Germinal center (tissue), 1 donor: ENCODE measurements at places on chromosomes 7 and 10.

DNA sequence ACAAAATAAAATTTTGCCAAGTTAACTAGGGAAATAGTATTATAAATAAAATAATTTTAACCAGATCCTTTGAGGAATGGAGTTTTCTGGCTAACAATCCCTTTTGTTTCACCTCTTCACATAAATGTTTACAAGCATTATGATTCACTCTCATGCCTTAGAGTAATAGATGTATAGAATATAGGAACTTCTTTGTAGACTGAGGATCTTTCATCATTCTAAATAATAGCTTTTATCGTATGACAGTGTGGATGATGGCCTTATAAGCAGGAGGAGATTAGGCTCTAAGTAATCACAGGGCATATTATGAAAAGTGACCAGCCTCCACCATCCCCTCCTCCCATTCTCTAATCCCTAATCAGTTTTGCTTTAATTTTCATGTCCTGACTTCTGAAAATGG is 13.5 kb downstream of the ING3 start:
- no peak for DNase-seq

GRCh38 chr7:55485501-55486191 is 86.7 kb downstream of the VOPP1 start:
- DNase-seq, result no peak

DNA sequence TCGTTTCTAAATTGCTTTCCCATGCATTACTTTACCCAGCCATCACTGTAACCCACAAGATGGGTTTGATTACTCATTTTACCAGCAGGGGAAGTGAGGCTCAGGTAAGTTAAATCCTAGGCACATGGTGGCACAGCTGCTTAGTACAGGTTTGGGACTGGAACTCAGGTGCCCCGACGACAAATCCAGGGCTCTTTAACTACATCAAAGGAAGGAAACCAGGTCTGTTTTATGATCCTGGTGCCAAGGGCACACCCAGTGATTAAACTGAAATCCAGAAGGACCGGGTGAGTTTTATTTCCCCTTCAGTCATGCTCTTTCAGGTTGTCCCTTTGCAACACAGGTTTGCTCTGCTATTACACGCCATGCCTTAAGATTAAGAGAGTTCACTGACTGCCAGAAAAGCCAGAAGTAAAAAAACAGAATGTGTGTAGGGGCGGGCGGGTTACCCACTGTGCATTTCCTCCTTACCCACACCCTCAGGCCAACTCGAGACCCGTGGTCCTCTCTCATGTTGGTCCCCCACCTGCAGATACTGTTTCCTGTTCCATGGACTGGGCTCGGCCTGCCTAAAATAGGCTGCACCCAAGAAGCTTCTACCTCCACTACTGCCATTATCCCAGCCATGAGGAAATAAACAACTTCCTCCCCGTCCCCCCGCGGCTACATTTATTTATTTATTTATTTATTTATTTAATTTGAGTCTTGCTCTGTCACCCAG is 55.1 kb upstream of the KDM7A start:
- peak; percentile 24 for DNase-seq

DNA sequence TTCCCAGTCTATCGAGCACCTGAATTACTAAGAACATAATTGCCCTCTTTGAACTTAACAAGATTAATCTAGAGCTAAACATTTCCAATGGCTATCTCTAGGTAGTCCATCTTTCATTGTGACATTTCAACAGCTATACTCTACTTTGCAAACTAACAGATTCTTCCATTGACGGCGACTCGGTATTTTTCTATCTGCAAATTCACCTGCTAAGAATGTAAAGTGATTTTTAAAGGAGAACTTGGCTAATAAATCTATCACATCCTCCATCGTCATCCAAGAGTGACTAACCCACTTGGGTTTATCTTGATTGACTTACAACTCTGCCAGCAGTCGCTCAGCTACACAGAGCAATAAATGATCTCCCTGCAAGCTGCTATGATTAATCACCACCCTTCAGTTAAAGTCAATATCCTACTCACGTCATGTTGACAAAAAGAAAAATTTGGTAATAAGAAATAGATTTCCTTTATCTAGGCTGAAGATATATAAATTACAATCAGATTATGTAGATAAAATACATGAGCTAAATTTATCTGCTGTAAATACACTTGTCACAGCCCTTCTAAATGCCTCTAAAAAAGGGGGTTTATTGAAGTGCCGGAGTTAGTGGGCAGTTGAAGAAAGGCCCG is 99.5 kb downstream of the SFMBT2 start:
- no peak for DNase-seq

- DNase-seq, result no peak
These were observed 103.9 kb downstream of the CRPPA start for GRCh38 chr7:16317406-16317805.

GRCh38 chr7:92131764-92132330 is 2.4 kb downstream of the CYP51A1 start:
- DNase-seq, result no peak

GRCh38 chr10:18068401-18068800 is 71.8 kb upstream of the CACNB2 start:
- DNase-seq, result no peak

- DNase-seq, result no peak
These were observed 75.1 kb downstream of the DNAH11 start for GRCh38 chr7:21617916-21618390.

DNA sequence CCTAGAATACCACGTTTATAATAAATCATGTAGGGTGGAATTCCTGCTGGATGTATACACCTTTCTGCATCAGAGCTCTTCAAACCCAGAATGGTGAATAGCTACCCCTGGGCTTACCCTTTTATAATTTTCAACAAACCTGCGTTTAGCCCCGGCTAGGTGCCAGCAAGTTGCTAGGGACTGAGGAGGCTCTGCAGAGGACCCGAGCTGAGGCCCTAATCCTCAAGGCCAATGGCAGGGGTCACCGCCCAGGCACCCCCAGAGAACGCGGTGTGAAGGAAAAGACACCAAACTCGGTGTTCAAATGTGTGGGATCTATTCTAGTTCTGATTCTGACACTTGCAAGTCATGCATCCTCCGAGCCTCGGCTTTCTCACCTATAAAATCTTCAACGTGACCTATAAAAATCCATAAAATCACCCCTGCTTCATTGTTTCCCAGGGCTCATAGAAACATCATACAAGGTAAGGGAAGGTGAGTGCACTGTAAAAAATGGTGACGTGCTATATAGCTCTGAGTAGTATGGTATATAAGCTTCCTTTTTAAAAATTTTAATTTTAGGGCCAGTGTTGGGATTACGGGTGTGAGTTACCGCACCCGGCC is 2.5 kb upstream of the ANXA11 start:
- DNase-seq, result no peak

GRCh38 chr10:49349390-49349789 is 46.5 kb downstream of the DRGX start:
- DNase-seq, result no peak

- no peak for DNase-seq
These were observed 148.1 kb upstream of the GDF10 start for GRCh38 chr10:47151920-47152319.

- peak; percentile 90 for DNase-seq
These were observed at the start of gene FAM200A for GRCh38 chr7:99551767-99552463. Gene FAM200A (minus strand): TSS chr7:99552114. CDS start chr7:99548407, 3,707 bp downstream.

GRCh38 chr10:99760321-99760720 is 22.1 kb upstream of the ABCC2 start:
- DNase-seq, result no peak

DNA sequence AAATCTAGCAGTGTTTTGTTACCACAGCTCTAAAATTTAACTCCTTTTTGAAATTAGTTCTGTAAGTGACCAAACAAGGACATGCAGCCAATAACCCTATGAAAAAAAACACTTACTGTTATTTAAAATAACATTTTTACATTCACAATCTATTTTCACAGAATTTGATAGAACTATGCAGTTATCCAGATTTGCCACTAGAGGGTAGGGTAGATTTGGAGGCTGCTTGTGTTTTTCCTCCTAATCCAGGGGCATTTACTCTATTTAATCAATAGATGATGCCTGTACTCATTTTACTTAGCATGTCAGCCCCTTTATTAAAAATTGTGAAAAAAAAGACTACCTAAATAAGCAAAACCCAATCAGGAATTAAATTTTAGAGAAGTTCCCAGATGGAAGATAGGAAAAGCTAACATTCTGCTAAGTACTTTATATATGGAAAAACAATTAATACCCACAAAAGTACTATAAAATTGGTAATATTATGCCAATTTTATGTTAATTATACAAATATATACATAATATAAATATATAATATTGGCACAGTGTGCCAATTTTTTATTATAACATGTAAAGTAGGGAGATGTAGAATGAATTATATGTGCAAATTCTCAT is 18.1 kb upstream of the LIPK start:
- peak; percentile 29 for DNase-seq

DNA sequence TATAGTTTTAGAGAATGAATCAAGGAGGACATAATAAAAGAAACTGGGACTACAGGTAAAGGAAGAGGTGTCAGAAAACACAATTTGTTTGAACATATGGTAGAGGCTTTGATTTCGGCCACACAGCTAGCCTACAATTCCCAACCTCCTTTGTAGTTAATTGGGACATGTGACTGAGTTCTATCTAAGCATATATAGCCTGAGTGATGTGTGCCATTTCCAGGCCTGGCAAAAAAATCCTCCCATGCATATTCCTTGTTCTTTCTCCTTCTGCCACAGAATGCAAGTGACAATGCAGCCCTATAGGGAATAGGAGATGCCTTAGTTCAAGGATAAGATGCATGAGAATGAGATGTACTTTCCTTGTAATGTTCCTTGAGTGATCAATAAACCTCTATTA is 590.7 kb upstream of the STEAP1 start:
- no peak for DNase-seq

- no peak for DNase-seq
These were observed 76.4 kb upstream of the LRRC17 start for GRCh38 chr7:102836191-102836919.

DNA sequence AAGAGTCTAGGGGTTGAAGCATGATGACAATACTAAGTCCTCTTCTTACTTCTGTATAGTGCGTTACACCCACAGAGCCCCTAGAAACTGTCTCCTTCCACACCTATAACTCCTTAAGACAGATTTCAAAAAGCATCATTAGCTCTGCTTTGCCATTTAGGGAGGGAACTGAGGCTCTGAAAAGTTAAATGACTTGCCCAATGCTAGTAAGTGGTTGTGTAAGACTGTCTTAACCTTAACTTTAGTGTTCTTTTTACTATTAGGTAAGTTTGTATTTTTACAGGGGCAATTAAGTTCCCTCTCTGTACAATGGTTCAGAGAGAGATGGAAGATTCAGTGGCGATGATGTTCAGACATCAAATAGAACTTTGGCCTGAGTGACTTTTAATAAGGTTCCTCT is 72.7 kb upstream of the ASAH2 start:
- no peak for DNase-seq

GRCh38 chr10:69879634-69880257 is 78.0 kb downstream of the COL13A1 start:
- DNase-seq, result no peak
